ENCODE measurements at places on chromosomes 6 and 20. TPM values are rescaled to one million over a fixed set of nuclear protein-coding genes. Genes with fewer than 3 reads are reported as not detected.

The CUTA gene
- total RNA-seq = 95.1 TPM

The SLC35F1 gene
- not detected for total RNA-seq

The RNF114 gene
- 76.1 TPM for total RNA-seq

The ENPP1 gene
- total RNA-seq = 1.5 TPM

The ANKEF1 gene
- 0.30 TPM for total RNA-seq

The GNRH2 gene
- total RNA-seq = not detected

The SDHAF4 gene
- 3.3 TPM for total RNA-seq

The DAAM2 gene
- 19.3 TPM for total RNA-seq

The CD83 gene
- 0.45 TPM for total RNA-seq

The MOCS1 gene
- total RNA-seq = 11.3 TPM

The CHRNA4 gene
- not detected for total RNA-seq

The OPN5 gene
- not detected for total RNA-seq

The TUBB2B gene
- 4.1 TPM for total RNA-seq

The HLA-DQB2 gene
- total RNA-seq = not detected

The PPIL6 gene
- total RNA-seq = 2.1 TPM

The MAS1 gene
- total RNA-seq = not detected

The ASF1A gene
- total RNA-seq = 5.5 TPM

The IL17F gene
- not detected for total RNA-seq

The TRIM10 gene
- not detected for total RNA-seq

The ACTR5 gene
- total RNA-seq = 3.4 TPM

The C20orf141 gene
- not detected for total RNA-seq

The COL12A1 gene
- total RNA-seq = 72.5 TPM

The FERMT1 gene
- total RNA-seq = 1.3 TPM

The NKAIN2 gene
- not detected for total RNA-seq

The DEFB124 gene
- not detected for total RNA-seq

The ZDHHC14 gene
- 4.1 TPM for total RNA-seq

The FAM209A gene
- not detected for total RNA-seq

The SPATS1 gene
- not detected for total RNA-seq

The KHDC1L gene
- not detected for total RNA-seq

The KIF25 gene
- total RNA-seq = not detected

The BPIFB4 gene
- 0.23 TPM for total RNA-seq

The CST2 gene
- total RNA-seq = not detected

The PAK1IP1 gene
- total RNA-seq = 13.2 TPM

The HSPA1L gene
- 0.98 TPM for total RNA-seq
